ENCODE measurements at places on chromosomes 13 and 19.

DNA sequence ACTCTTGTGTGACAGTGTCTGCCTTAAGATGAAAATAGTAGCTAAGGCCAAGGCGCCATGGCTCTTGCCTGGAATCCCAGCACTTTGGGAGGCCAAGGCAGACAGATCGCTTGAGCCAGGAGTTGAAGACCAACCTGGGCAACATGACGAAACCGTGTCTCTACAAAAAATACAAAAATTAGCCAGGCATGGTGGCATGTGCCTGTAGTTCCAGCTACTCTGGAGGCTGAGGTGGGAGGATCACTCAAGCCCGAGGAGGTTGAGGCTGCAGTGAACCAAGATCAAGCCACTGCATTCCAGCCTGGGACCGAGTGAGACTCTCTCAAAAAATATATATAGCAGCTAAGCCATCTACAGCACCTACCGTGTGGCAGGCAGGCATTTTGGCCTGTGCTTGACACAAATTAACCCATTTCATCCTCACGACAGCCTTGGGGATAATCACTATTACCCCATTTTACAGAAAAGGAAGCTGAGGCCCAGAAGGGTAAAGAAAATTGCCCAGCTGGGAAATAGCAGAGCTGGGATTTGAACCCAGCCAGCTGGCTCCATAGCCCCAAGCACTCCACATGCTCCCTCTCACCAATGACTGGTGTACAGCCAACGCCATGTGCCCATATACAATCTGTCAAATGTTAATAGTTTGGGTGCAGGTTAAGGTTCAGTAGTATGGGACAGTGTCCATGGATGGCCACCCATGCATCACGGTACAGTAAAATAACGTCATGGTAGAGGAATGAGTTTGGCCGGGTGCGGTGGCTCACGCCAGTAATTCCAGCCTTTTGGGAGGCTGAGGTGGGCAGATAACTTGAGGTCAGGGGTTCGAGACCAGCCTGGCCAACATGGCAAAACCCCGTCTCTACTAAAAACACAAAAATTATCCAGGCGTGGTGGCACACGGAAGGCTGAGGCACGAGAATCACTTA, 3.1 kb downstream of the SLC1A5 start:
- DNase-seq, result no peak

DNA sequence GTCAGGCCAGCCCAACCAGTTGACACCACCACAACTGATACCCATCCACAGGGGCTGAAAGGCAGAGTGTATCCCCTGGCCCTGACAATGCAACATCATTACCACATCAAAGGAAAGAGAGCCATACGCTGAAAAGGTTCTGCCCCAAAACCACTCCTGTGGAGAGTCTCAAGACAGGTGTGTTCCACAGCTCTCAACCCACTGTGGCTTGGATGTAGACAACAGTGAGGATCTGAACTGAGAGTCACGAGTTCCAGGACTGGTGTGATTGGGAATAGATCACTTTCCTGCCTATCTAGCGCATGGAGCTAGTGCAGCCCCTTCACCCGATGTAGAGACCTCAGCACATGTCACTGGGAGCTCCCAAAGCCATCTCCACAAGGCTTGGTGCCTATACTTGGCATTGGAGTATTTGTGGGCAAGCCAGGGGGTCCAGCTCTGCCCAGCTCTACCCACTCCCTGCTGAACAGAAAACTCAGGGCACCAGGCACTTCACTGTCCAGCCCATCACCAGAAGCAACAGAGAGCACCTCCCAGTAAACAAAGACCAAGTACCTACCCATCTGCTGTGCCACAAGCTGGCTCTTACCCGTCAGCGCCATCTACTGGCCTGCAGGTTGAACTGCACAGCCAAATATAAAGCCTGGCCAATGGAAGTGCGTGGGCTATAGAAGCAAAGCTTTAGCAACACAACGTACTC, 579.5 kb downstream of the UQCRFS1 start:
- peak; percentile 9 for DNase-seq

DNA sequence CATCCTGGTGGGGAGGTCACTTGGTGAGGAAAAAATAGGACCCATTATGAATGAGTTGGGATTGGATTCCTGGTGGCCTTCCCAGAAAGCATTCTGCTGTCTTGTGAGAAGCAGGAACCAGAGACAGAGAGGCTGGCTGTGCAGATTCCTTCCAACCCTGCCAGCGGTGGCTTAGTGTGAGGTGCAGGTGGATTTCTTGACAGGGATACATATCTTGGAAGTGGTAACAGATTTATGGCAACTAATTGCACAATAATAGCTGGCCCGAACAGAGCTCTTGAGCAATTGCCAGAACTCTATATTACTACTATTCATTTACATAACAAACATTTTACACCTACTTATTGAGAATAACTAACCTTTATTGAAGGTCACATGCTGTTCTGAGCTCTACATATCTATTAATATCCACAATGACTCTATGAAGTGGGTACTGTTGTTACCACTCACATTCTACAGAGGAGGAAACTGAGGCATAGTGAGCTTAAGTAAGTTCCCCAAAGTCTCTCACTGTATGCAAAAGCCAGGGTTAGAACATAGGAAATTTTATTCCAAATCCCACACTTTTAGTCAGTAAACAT, 173.9 kb upstream of the SERP2 start:
- DNase-seq, result no peak

DNA sequence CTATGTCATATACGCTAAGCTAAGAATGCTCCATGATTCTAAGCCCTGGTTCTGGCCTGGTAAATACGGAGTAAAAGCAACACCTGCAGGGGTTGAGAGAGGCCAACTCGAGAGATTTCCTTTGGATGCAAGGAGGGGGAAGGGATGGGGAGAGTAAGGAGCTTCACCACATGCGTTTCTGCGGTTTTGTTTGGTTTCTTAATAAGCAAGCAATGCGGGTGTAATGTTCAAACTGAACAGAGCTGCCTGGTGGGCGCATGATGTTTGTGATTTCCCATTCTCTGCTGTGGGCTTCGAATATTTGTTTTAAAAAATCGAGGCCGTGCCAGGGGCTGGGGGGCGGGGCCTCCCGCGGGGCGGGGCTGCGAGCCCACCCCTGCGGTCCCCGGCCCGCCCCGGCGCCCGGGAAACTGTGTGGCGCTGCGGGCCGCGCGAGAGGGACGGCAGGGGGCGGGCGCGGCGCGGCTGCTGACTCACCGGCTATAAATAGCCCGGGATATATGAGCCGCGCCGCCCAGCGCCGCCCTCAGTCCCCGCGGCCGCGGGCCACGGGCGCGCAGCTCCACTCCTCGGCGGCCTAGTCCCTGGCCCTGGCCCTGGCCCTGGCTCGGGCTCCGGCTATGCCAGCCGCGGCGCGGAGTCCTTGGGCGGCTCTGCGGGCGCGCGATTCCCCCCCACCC, 5.1 kb downstream of the BBC3 start:
- DNase-seq, result peak; percentile 86

GRCh38 chr13:94369972-94370436, 109.5 kb downstream of the DCT start:
- no peak for DNase-seq

DNA sequence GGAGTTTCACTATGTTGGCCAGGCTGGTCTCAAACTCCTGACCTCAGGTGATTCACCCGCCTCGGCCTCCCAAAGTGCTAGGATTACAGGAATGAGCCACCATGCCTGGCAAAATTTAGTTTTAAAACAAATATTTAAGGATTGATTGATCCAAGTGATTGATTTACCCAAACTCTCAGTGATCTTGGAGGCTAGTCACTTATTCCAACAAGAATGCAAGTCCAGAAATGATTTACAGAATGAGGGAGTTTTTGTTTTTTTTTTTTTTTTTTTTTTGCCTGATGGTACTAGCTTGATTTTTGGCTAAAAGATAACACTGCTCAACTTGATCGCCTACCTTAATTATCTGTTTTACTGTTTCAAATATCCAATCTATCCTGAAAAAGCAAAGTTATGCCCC, 5.7 kb upstream of the TEX26 start:
- DNase-seq, result no peak

GRCh38 chr13:46543287-46543686, 9.7 kb upstream of the LRCH1 start:
- DNase-seq, result no peak
